ENCODE measurements at places on chromosomes 3 and 15. TPM values are rescaled to one million over a fixed set of nuclear protein-coding genes. Genes with fewer than 3 reads are reported as not detected.
A peak's percentile ranks its signal among the peaks of the same experiment; 100 is the strongest.

DNA sequence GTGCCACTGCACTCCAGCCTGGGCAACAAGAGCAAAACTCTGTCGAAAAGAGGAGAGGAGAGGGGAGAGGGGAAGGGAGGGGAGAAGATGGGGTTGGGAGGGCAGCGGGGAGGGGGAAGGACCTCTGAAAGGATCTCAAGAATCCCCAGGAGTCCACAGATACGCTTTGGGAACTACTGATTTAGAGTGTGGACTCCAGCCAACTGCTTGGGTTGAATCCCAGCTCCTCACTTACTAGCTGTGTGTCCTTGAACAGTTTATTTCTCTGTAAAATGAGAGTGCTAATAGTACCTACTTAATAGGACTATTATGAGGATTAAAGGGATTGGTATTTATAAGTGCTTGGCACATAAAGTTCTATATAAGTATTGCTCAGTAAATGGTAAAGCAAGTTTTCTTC lies 45.0 kb upstream of the FAH start:
- no peaks in the 10 kb centered on the region for H3K27me3 ChIP-seq
- no peak overlapping the region for H3K27ac ChIP-seq
- no peak overlapping the region for H3K4me3 ChIP-seq
- peaks cover 2% of the 10 kb centered on the region for H3K36me3 ChIP-seq
- H3K4me1 ChIP-seq: peaks cover 8% of the 10 kb centered on the region
- DNase-seq: no peak

DNA sequence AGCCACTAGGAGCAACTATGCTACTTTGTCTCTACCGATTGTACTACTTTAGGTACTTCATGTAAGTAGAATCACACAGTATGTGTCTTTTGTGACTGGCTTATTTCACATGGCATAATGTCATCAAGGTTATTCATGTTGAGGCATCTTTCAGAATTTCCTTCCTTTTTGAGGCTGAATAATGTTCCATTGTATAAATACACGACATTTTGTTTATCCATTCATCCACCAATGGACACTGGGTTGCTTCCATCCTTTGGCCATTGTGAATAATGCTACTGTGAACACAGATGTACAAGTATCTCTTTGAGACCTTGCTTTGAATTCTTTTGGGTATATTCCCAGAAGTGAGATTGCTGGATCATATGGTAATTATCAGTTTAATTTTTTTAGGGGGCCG lies 29.2 kb downstream of the MYO5A start:
- H3K27ac ChIP-seq: no peak overlapping the region
- H3K4me3 ChIP-seq: no peak overlapping the region
- H3K27me3 ChIP-seq: no peaks in the 10 kb centered on the region
- H3K4me1 ChIP-seq: peaks cover 2% of the 10 kb centered on the region
- DNase-seq: no peak
- no peaks in the 10 kb centered on the region for H3K36me3 ChIP-seq

DNA sequence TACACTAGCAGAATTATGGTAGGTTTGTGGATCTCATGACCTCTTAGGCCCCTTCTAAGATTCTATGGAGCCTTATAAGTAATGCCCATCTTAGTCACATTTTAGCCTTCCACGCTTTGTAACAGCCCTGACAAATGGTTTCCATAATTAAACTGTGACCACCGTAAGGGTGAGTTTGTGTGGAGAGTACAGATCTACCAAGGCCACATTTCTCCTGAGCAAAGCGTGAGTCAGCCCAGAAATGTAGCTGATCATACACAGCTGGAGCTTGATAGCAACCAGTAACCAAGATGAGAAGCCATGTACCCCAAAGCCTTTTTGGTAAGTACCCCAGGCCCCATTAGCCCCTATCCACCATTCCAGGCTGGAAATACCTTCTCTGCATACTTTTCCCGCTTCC lies 31.7 kb downstream of the CHAC1 start:
- DNase-seq: no peak
- no peaks in the 10 kb centered on the region for H3K27me3 ChIP-seq
- peaks cover 6% of the 10 kb centered on the region for H3K4me1 ChIP-seq
- H3K27ac ChIP-seq: no peak overlapping the region
- peaks cover 50% of the 10 kb centered on the region for H3K36me3 ChIP-seq

Gene GMPPB
- total RNA-seq: 33.9 TPM

DNA sequence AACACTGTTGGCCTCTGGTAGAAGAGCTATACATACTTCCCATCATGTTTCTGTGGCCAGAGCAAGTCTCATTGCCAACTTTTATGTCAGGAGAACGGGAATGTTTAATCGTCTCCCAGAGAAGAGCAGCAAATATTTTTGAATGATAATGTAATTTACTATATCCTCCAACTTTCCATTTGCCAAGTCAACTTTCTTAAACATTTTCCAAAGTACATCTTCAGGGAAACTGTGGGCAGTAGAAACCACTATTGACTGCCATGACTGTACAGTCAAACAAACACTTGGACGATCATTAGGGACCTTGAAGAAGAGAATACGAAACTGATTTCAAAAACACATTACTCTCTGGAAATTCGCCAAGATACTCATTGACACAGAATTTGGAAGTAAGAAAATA lies 201.5 kb downstream of the GABRB3 start:
- no peaks in the 10 kb centered on the region for H3K27me3 ChIP-seq
- no peaks in the 10 kb centered on the region for H3K4me1 ChIP-seq
- H3K27ac ChIP-seq: no peak overlapping the region
- H3K4me3 ChIP-seq: no peak overlapping the region
- H3K36me3 ChIP-seq: no peaks in the 10 kb centered on the region

Gene SLCO2A1
- total RNA-seq: 25.5 TPM

GRCh38 chr15:93515256-93516051 lies 426.4 kb upstream of the RGMA start:
- peaks cover 69% of the 10 kb centered on the region for H3K27me3 ChIP-seq
- no peaks in the 10 kb centered on the region for H3K36me3 ChIP-seq
- no peak for DNase-seq
- H3K4me3 ChIP-seq: no peak overlapping the region

Gene ZNF620
- 15.1 TPM for total RNA-seq

- no peaks in the 10 kb centered on the region for H3K27me3 ChIP-seq
- H3K4me3 ChIP-seq: no peak overlapping the region
Measured at GRCh38 chr15:44584162-44584749, 47.3 kb downstream of the EIF3J start.

- H3K4me3 ChIP-seq: no peak overlapping the region
- no peak for DNase-seq
- H3K27me3 ChIP-seq: peaks cover 31% of the 10 kb centered on the region
- H3K4me1 ChIP-seq: peaks cover 4% of the 10 kb centered on the region
- no peak overlapping the region for H3K27ac ChIP-seq
- H3K36me3 ChIP-seq: no peaks in the 10 kb centered on the region
Measured at GRCh38 chr15:86002444-86002843, 77.2 kb upstream of the AGBL1 start.

DNA sequence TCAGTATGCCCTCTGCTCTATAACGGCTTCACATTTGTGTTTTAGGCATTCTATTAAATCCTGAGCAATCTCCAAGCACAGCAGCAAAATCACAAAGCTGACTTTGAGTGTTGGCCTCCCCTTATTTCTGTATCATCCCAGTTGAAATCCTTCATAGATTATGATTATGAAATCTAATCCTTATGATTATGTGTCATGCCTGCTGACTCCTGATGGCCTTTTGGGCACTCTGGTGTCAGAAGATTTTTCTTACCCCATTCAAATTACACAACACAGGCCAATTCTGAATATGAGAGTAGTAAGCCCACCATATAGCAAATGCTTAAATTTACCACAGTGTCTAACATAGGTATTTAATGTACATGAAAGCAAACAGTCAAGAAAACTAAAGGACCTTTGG lies 34.3 kb downstream of the CDV3 start:
- no peak overlapping the region for H3K27ac ChIP-seq
- H3K4me3 ChIP-seq: no peak overlapping the region
- H3K36me3 ChIP-seq: peaks cover 52% of the 10 kb centered on the region

DNA sequence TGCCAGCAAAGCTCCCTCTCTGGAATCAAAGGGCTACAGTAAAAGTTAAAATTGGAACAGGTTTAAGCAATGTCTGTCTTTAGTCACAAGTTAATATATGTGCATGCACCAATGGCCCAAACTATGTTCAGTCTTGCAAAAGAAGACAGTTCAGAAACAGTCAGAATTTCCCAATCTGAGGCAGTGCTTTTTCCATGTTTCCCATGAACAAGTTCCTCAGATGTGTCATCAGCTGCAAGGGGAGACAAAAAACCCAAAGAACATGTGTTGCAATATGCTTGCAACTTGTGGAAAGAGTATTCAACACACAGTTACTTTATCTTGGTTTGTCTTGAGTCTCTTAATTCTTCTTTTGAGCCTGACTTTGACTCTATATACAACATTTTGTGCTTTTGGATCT lies 148.4 kb downstream of the USP13 start:
- no peaks in the 10 kb centered on the region for H3K36me3 ChIP-seq
- H3K4me3 ChIP-seq: no peak overlapping the region
- H3K27ac ChIP-seq: no peak overlapping the region
- H3K27me3 ChIP-seq: peaks cover 1% of the 10 kb centered on the region
- H3K4me1 ChIP-seq: no peaks in the 10 kb centered on the region

DNA sequence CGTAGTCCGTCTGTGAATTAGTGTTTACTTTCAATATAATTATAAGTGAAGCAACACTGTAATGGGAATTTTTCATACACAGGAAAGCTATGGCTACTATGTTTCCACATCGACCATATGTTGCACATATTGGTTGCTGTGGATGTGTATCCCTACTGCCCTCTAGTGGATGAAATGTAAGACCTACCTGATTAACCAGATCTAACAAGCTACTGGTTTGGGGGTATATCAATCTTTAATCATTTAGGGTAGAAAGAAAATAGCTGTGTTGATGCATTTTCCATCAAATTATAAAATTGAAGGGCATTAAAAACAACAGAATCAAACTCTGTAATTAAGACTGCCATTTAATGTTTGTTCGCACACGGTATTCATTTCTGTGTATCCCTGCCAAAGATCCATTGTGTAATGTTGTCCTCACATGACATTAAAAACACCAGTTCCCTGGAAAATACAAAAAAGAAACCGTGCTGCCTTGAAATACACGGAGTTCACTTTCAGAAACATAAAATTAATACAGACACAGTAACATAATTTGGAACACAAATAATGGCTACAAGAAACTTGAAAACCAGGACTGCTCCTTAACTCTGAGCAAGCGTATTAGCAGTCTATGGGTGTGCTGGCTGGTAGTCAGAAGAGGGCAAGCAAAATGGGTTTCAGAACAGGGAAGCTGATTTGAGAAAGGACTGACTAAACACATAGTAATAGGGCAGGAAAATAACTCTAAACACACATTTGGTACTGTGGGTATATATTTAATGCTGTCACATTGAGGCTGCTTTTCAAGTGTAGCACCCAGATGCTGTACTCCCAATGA lies 125.1 kb downstream of the TIGIT start:
- H3K4me1 ChIP-seq: no peaks in the 10 kb centered on the region
- no peak overlapping the region for H3K27ac ChIP-seq
- H3K4me3 ChIP-seq: no peak overlapping the region
- H3K27me3 ChIP-seq: peaks cover 6% of the 10 kb centered on the region
- no peak for DNase-seq

Gene WWTR1
- total RNA-seq: 97.4 TPM

DNA sequence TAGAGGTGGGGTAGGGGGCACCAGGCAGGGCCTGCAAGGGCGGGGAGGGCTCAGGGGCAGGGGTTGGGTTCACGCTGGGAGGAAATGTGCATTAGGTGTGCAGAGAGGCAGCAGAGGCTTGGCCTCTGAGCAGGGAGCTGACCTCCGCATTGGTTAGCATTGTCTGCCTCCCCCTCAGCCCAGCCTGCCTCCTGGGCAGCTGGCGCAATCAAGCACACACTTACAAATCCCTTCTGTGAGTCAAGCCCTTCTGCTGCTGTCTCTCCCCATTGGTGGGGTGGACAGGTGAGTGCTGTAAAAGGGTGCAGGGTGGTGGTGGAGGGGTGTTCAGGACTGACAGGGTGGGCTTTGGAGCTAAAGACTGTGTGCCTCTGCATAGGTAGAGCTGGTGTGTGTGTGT lies 9.3 kb downstream of the LOXL1 start:
- H3K4me3 ChIP-seq: no peak overlapping the region
- H3K36me3 ChIP-seq: no peaks in the 10 kb centered on the region
- no peaks in the 10 kb centered on the region for H3K27me3 ChIP-seq

- no peak overlapping the region for H3K4me3 ChIP-seq
- no peaks in the 10 kb centered on the region for H3K36me3 ChIP-seq
- no peaks in the 10 kb centered on the region for H3K27me3 ChIP-seq
- H3K4me1 ChIP-seq: peaks cover 8% of the 10 kb centered on the region
- DNase-seq: no peak
Measured at GRCh38 chr3:196599734-196600128, 31.3 kb downstream of the FBXO45 start.

DNA sequence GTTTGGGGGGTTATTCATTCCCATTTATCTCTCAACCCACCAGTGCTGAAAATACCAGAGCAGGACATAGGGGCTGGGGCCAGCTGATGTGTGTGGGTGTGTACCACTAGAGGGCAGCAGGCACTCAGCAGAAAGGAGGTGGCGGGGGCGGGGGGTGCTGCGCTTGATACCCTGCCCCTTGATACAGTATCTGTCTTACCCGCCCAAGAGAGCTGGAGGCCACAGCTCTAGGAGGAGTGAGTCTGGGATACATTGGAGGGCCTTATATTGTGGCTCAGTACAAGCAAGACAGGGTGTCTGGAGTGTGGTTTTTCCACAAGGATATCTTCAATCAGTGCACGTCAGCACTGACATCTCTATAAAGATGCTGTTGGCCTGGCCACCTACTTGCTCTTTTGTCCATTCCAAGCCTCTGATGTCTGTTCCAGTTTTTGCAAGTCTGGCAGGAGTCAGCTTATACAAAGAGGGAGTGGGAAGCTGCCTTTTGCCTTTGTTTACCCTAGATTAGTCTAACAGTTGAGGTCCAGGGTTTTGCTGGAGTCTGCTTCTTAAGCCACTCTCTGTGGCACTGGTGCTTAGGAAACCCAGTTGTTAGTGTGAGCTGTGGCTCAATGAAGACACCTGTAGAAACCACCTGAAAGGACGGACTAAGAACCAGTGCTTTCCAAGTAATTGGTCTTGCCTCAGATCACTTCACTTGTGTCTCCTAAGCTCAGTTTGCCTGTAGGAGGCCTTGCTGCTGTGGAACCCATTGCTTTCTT lies 1.5 kb upstream of the RBM15B start:
- no peaks in the 10 kb centered on the region for H3K27me3 ChIP-seq
- peak overlapping the region; percentile 95 for H3K27ac ChIP-seq
- H3K36me3 ChIP-seq: peaks cover 18% of the 10 kb centered on the region
- peak overlapping the region; percentile 8 for H3K4me3 ChIP-seq
- peaks cover 65% of the 10 kb centered on the region for H3K4me1 ChIP-seq

GRCh38 chr15:64622410-64623260 lies 152.8 kb downstream of the RBPMS2 start:
- H3K4me1 ChIP-seq: peaks cover 59% of the 10 kb centered on the region
- peak overlapping the region; percentile 58 for H3K27ac ChIP-seq
- H3K27me3 ChIP-seq: no peaks in the 10 kb centered on the region
- H3K36me3 ChIP-seq: peaks cover 2% of the 10 kb centered on the region
- DNase-seq: no peak
- no peak overlapping the region for H3K4me3 ChIP-seq

- peaks cover 49% of the 10 kb centered on the region for H3K4me1 ChIP-seq
- H3K4me3 ChIP-seq: peak overlapping the region; percentile 26
- DNase-seq: no peak
- no peaks in the 10 kb centered on the region for H3K36me3 ChIP-seq
- no peaks in the 10 kb centered on the region for H3K27me3 ChIP-seq
Measured at GRCh38 chr3:40690749-40691451, 166.1 kb downstream of the ZNF621 start.

Measured in mesothelial cell of epicardium (in vitro differentiated cells).